ENCODE measurements at places on chromosomes 2 and 18.

DNA sequence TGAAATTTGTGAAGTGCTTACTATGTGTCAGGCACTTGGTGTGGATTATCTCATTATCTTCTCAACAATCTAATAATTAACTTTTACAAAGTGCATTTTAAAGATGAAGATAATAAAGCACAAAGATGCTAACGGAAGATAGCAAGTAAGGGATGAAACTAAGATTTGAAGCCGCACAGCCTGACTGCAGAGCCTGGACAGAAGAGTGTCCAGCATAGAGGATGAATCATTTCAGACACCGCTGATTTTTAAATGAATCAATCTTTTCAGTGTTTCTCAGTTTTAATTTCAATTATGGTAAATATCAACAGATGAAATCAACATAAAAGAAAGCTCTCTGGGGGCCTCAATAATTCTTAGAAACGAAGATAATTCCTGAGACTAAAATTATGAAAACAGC, 24.5 kb upstream of the STAM2 start:
- DNase-seq = no peak

DNA sequence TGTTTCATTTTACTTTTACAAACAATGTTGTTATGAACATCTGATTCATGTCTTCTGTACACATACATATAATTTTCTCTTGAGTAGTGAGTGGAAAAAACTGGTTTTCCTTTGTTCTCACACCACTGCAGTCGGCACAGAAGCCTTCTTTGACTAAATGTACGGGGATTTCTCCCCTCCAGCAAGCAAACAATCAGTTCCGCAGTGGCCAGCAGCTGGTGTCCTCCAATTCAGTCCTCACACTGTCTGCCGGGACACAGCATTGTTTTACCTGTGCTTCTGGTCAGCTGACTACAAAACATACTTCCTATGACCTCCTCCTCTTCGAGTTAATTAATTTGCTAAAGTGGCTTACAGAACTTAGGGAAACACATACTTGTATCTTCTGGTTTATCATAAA, 202.8 kb downstream of the WDR7 start:
- DNase-seq = no peak

- DNase-seq = no peak
These were observed 126.6 kb upstream of the CWC22 start for GRCh38 chr2:180133736-180134135.

DNA sequence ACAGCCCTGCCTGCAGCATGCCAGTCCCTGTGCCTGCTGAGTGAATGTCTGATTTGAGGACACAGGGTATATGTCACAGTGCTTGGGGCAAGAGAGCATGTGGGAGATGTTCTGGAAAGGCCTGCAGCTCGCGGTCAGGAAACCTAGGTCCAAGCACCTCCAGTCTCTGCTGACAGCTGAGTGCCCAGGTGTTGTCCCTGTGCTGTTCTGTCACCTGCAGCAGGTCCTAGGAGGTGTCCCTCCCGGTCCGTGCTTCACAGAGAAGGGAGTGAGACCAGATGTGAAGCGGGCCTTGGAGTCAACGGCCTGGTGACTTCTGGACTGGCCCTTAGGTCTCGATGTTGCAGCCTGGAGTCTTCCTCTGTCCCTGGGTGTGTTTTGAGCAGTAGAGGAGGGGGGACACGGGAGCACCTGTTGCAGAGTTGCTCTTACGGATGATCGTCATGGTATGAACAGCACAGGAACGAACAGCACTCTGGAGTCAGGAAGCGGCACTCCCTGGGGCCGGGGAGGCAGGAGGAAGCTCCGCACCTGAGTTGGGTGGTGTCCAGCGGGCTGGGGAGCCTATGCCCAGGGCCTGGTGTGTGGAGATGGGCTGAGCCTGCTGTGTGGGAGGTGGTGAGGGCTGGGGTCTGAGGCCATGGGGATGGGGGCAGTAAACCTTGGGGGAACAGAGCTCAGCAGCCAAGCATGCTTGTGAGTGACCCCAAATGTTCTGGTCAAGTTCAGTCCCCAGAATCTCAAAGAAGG, 21.6 kb upstream of the ARHGEF4 start:
- no peak for DNase-seq

GRCh38 chr18:7844418-7844817, 277.3 kb downstream of the PTPRM start:
- DNase-seq = no peak

GRCh38 chr18:48806551-48807261, 144.1 kb downstream of the SMAD7 start:
- peak; percentile 45 for DNase-seq

DNA sequence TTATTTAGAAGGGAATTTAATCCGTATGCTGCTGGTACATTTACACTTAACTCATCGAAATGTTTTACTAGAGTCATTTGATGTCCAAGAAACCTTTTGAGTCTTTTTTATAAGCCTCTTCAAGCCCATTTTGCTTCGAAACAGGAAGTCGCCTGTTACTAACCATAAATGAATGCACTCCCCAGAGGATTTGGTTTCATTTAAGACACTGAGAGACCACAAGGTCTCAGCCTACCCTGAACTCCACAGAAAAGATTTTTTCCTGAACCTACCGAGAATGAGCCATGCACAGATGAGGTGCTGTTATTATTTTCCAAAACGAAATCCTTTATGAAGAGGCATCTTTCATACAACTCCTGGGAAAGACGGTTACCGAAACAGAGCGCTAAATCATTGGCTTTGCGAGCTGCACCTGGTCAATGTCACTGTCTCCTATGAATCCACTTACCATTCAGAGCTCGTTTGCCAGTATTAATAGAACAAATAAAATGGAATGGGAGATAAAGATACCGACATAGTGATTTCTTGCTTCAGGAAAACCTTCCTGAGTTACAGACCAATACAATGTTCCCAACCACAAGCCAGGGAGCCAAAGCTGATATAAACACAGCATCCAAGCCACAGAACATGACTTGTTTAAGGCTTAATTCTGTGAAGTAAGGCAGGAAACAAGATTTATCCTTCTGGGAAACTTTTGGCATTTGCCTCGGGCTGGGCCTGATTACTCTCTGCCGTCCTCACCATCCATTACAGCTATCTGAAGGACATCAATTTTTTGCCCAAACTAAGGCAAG, 382.1 kb downstream of the OSR1 start:
- DNase-seq = no peak

GRCh38 chr2:31664949-31665724, 84.4 kb upstream of the SRD5A2 start:
- no peak for DNase-seq

DNA sequence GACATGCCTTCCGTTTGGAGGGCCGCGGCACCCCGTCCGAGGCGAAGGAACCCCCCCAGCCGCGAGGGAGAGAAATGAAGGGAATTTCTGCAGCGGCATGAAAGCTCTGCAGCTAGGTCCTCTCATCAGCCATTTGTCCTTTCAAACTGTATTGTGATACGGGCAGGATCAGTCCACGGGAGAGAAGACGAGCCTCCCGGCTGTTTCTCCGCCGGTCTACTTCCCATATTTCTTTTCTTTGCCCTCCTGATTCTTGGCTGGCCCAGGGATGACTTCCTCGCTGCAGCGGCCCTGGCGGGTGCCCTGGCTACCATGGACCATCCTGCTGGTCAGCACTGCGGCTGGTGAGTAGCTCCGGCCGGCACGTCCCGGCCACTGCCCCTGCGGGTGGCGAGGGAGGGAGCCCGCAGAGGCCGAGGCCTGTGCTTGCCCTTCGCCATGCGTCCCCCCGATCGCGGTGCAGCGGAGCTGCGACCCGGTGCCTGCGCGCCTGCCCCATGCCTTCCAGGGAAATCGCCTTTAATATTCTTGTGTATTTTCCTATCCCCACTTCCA, 1.2 kb downstream of the BMPR2 start:
- DNase-seq = peak; percentile 72

- no peak for DNase-seq
These were observed 284.4 kb downstream of the RBM43 start for GRCh38 chr2:150977296-150977695.

- no peak for DNase-seq
These were observed 128.9 kb downstream of the FIGN start for GRCh38 chr2:163606878-163607277.

- DNase-seq = no peak
These were observed 272.6 kb downstream of the NEDD4L start for GRCh38 chr18:58316396-58317342.

GRCh38 chr2:98569197-98569793, 39.0 kb downstream of the COA5 start:
- DNase-seq = no peak

DNA sequence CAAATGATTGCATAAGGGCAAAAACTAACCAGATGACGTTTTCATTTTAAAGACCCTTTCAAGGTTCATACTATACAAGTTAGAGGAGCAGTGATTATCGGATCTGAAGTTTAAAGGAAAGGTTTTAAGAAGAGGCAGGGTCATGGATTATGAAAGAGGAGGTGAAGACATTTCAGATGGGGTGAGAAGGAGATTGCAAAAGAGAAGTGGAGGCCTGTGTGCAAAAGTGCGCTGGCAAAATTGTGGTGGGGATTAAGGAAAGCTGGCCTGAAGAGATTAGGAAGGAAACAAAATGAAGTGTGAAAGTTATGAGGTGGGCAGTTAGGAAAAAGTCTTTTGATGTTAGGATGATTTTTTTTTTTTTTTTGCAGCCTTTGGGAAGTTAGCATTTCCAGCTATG, 935.7 kb upstream of the FAM98A start:
- DNase-seq = no peak

DNA sequence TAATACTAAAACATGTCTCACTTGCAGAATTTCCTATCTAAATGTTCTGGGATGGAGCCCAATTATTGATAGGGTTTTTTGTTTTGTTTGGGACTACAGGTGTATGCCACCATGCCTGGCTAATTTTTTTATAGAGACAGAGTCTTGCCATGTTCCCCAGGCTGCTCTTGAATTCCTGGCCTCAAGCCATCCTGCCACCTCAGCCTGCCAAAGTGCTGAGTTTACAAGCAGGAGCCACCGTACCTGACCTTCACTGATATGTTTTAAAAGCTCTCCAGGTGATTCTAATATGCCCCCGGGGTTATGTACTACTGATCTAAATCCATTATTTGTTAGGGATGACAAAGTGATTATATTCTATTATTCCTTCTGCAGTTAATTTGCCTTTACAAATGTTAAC, 2.2 kb downstream of the ELAC1 start:
- DNase-seq = peak; percentile 26

DNA sequence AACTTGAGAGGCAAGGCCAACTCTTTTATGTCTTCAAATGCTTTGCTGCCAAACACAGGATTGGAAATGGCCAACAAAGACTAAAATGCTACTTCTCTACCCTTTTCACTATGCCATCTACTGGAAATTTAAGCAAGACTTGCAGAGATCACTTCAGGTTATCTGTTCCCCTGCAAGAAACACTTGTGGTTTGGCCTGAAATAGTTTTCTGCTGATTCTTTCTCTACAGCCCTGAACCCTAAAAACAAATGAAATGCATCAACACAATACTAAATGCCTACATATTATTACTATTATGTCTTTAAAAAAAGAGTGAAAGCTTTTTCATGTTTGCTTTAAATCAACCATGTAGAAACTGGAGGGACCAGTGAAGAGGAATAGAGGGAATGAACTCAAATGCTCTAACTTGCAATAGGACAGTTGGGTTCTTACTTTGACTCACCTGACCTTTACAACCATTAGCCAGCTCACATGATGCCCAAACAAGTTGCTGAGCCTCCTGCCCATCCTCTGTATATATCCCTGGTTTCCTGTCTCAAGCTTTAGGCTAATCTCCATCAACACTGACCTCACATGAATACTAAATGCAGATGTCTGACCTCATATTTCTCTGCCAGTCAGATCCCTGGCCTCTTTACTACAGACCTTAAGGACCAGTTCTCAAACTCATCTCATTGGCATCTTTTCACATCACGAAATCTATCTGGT, 17.5 kb upstream of the ADAM17 start:
- no peak for DNase-seq

DNA sequence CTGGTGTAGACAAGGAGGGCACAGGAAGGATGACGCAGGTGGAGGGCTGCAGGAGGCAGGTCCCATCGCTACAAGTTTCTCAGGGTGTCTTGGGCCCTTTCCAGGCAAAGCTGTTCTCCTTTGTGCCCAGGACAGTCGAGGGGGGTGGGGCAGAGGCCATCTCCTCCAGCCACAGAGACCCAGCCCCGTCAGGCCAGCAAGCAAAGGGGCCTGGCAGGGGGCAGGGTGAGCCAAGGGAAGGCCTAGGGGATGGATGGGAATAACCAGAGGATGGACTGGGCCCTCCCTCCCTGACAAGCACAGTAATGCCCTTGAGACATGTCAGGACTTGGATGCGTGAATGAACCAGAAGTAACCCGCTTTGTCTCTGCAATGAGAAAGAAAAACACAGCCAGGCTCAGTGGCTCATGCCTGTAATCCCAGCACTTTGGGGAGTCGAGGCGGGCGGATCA, 6.3 kb downstream of the TCF23 start:
- no peak for DNase-seq

DNA sequence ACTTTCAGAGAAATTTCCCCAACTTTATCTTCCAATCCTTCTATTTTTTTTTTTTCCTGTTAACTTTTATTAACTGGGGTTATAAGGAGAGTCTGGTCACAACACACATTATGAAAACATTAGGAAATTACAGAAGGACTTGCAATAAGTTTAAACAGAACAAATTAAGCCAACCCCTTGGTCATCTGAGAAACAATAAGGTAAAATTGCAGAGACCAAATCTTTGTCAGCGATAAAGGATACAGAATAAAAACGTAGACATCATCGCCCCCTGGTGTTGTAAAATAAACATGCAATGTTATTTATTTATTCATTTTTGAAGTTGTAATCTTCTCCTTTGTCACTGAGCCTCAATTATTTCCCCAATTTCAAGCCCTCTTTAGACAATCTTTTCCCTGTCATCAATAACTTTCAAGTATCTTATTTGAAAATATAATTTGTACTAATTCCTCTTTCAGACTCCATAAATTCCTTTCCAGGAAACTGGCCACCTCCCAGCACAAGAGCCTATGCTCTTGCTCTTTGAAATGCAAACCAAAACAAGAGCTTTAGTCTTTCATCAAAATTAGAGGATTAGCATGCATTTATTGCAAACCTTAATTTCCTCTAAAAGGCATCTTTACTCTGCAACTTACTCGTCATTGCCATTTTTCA, 19.5 kb downstream of the G6PC2 start:
- DNase-seq = no peak

GRCh38 chr2:47023332-47023731, 107.7 kb upstream of the MCFD2 start:
- DNase-seq = no peak

DNA sequence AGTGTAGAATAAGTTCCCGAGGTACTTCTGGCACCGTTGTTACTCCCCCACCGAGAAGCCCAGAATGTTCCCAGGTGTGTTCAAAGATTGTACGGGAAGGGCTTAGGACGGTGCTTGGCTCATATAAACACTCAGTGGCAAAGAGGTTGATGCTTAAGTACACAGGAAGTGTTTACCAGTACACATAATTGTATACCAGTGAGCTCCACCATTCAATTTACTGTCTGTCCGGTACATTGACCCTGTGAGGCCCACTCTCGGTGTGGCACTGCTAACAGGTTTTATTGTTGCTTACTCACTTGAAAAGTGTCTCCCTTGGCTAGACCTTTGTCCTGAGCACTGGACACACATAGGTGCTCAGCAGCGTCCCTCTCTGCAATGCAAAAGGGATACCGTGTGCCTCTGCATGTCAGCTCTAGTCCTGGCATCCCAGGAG, 191.0 kb downstream of the NEDD4L start:
- no peak for DNase-seq
